Activated CD4-positive, alpha-beta T cell treated with anti-CD3 and anti-CD28 coated beads, Interleukin-2, amount 10 ng/mL, durations not matched to agents 24 days and 14 days (primary cell): ENCODE measurements at places on chromosomes 16 and 17. TPM values are rescaled to one million over a fixed set of nuclear protein-coding genes. Genes with fewer than 3 reads are reported as not detected.

TVP23A gene
- not detected in 2 replicates for total RNA-seq

STX1B gene
- 0.75 and 0.78 TPM in 2 replicates for total RNA-seq

DNA sequence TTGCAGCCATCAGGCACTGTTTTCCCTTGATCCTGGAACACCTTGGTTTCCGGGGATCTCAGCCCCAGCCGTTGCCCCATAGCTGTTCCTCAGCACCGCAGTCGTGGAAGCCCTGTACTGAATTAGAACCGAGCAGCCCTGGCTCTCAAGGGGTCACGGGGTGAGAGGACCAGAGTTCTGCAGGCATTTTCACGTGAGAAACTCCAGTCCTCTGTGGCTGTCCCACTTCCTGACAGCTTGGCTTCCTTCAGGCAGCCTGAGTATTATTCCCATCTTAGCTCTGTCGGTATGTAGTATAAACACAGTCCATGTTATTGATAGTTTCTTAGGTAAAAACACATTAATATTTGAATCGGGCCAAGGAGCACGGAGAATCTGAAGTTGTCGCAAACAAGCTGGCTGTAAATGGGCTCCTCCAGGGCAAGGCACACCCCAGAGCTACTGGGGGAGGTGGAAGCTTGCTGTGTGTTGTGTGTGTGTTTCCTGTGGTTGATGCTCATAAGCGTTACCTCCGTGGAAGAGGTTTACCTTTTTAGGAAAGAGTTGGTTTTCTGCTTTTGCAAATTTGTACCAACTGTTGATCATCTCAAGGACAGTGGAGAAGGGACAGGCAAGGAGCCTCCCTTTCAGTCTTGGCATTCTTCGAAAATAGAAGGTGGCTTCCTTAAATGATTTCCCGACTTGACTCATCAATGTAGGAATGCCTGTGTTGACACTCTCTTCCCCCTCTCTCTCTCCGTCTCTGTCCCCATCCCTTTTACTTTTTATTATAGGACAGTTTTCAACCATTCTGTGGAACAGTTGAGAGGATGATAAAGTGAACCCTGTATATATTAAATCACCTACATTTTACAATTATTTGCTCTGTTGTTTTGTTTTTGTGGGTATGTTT is 208.9 kb upstream of the CHMP6 start:
- peak; percentile 90 for DNase-seq

GRCh38 chr16:27917949-27918348 is 145.6 kb downstream of the GSG1L start:
- no peak for DNase-seq

TPSG1 gene
- total RNA-seq: not detected in 2 replicates
